ENCODE measurements at places on chromosomes 6 and 20.
A peak's percentile ranks its signal among the peaks of the same experiment; 100 is the strongest.

DNA sequence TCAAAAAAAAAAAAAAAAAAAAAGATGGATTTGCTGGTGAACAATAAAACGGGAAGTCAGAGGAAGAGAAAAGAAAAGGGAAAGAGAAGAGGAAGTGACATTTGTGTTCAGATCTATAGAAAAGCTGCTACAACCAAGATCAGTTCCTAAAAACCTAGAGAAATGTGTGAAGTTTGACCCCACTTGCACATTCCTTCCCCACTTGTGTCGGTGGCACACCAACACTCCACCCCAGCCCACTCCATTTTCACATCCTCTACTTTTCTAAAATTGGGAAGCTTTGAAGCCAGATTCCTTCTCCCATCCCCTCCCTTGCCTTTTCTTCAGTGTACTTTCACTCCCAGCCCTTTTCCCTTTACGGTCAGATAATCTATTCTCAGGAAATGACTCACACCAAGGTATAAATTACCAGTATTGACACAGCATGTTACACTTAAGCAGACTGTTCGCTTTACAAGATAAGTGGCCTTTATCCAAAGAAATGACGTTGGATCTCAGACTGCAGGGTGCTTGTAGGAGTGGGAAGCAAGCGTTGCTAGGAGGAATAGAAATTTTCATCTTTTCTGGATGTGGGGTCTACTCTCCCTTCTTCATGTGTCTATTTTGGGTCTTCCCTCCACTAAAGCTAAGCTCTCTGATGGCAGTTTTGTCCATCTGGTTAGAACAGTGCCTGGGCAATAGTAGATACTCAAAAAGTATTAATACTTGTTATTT, 92.5 kb upstream of the ADGRF1 start:
- no peak for DNase-seq

- DNase-seq, result no peak
These were observed 52.1 kb downstream of the TMEM200A start for GRCh38 chr6:130417951-130418350.

GRCh38 chr6:111417946-111418345, 65.1 kb downstream of the REV3L start:
- no peak for DNase-seq

- DNase-seq, result no peak
These were observed 155.5 kb upstream of the AKAP12 start for GRCh38 chr6:151084275-151084674.

DNA sequence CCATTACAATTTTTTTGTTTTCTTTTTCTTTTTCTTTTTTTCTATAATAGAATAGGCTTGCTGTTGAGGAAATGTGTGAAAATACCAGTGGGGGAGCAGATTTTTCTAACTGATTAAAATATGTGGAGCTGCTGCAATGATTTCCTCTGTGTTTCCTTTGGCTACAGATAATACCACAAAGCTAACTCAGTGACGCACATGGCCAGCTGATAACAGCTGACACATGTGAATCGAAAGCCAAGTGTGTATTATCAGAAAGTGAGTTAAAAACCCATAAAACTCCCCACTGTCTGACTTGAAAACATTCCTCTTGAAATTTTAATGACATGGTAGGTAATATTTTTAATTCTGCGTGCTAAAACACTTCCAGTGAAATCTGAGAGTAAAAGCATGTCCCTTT, 70.8 kb upstream of the AHI1 start:
- no peak for DNase-seq

DNA sequence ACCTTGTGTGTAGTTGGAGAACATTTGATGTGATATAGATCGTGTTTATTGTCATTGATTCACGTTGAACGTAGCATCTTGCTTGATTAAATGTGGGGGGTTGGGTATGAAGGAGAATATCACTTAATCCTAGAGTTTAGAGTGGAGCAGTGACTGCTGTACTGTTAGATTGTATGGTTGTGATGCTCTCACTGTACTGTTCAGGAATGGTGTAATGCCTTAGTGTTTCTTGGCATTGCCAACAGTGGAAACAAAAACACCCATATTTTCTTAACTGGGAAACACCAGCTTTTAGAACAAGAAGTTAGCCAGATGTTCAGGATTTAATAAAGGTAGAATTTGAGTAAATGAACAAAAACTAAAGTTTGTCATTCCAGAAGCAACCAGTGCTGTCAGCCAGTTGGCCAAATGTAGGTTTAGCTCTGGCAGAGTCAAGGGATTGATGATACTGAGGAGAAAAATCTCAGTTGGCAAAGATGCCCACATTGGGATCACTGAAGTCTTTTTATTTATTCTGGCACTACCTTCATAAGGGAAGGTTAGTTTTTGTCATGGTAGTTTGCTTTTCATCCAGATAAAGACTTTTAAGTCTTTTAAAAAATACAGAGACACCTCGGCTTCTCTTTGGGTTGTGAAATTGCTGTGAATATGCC, 129.9 kb downstream of the JARID2 start:
- DNase-seq, result no peak

DNA sequence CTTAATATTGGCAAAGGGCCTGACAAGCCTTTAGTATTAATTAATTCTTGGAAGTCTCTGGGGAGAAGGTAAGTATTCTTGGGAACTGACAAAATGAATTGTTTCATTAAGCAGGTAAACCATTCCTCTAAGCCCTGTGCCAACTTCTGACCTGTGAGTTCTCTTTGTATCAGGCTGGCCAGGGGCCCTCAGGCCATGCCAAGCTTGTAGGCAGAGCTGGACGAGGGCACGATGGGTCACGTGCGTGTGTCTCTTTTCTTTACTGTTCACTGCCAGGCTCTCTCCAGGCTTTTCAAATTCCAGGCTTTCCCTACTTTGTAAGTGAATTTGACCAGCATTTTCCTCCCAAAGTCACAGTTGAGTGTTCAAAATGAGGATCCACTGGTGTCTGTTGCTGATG, 112.4 kb downstream of the NRN1 start:
- DNase-seq, result no peak

DNA sequence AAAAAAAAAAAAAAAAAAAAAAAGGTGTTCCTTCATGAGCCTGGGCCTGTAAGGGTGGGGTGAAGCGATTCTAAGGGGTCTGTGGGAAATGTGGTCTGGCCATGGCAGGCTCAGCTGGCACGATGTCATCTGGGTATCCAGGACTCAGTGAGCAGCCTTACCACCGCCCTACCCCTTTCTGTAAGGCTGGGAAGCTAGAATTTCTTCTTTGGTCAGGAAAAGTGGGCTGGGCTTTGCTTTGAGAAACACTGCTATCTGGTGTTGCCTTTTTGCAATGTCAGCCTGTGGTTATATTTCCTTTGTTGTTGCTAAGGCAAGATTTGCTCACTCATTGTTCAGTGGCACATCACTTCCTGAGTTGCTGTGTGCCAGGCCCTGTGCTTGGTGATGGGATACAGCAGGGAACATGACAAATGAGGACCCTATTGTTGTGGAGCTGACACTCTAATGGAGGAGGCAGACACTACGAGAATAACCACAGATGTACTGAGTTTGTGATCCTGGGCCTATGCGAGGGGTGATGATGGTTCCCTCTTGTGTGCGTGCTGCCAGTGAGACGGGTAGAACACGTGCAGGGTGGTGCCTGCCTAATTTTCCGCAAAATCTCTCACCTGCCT, 45.9 kb upstream of the ZNFX1 start:
- DNase-seq, result no peak

DNA sequence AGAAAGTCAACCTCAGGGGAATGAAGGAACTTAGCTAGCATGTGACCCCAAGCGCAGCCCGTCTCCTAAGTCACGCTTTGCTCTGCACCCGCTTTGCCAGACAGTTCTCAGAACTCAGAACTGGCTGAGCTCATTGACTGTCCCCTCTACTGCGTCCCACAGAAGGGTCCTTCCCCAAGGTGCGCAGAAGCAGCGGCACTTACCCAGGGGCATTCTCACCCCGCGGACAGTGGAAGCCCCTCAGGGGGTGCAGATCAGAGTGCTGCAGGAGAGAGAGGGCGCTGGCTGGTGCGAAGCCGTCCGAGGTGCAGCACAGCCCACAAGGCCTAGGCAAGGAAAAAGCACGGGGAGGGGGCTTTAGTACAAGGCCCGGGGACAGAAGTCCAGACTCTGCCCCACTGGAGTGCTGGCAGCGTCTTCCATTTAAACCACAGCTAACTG, 807 bp downstream of the SNHG17 start:
- DNase-seq, result peak; percentile 24

DNA sequence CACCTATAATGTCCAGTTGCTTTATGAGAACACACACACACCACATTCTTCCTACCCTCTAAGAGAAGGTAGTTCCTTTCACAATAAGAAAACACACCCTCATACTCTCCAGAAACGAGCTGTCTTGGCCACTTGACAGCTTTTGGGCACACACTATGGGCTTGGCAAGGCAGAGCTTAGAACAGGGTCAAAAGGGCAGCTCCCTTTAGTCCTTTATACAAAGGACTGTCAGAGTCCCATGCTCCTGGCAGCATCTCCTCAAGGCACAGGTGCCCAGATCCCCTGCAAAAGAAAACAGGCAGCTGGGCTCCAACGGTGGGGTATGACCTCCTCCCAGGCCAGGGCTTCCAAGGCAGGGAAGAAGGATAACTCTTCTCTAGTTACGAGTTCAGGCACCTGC, 4.9 kb upstream of the LYRM2 start:
- DNase-seq, result no peak

DNA sequence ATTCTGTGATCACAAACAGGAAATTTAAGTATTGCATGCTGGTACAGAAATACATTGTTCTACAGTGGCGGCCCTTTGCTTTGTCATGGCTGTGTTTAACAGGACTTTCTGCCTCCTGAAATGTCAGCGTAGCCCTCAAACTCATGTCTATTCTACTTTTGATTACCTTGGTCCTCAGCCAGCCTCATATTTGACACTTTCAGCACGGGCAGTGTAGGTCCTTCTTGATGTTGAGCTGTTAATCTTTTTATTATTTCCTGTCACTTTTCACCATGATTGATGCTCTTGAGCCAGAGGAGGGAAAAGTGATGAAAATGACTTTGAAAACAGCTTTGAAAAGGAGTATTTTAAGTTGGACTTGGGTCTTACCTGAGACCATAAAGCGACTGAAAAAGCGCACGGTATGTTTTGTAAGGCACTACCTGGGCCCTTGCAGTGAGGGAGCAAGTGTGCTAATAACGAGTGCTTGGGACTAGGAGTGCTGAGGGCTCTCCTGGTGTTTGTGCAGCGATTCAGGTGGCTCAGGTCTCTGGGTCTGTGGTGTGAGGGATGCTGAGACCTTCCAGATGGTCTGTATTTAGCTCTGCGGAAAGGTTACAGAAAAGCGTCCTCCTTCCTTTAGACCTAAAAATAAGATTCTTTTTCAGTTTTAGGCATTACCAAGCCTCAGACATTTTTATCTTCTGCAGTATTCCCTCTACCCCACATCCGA, 45.2 kb upstream of the RREB1 start:
- no peak for DNase-seq

GRCh38 chr20:36110994-36111393, 43.5 kb upstream of the EPB41L1 start:
- DNase-seq, result no peak

GRCh38 chr6:146335336-146335735, 208.3 kb upstream of the RAB32 start:
- no peak for DNase-seq

GRCh38 chr6:156777577-156778453, 637 bp downstream of the ARID1B start:
- peak; percentile 53 for DNase-seq

GRCh38 chr6:142009647-142010046, 123.1 kb upstream of the GJE1 start:
- no peak for DNase-seq

DNA sequence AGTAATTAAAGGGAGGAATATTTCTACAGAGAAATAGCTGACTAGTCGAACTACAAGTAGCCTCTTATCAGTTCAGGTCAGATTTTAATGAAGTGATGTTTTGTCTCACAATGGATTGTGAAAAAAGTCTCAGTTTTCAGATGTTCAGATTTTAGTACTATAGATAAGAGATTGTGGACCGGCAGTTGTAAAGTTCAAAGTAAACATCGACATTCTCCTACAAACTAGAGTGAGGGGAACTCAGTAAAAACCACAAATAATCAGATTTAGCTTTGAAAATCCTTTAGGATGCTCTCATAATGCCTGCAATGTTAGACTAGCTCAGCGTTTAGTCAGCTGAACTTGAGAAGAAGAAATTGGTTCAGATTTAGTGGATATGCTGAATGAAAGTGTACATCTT, 39.9 kb downstream of the RCAN2 start:
- DNase-seq, result no peak

DNA sequence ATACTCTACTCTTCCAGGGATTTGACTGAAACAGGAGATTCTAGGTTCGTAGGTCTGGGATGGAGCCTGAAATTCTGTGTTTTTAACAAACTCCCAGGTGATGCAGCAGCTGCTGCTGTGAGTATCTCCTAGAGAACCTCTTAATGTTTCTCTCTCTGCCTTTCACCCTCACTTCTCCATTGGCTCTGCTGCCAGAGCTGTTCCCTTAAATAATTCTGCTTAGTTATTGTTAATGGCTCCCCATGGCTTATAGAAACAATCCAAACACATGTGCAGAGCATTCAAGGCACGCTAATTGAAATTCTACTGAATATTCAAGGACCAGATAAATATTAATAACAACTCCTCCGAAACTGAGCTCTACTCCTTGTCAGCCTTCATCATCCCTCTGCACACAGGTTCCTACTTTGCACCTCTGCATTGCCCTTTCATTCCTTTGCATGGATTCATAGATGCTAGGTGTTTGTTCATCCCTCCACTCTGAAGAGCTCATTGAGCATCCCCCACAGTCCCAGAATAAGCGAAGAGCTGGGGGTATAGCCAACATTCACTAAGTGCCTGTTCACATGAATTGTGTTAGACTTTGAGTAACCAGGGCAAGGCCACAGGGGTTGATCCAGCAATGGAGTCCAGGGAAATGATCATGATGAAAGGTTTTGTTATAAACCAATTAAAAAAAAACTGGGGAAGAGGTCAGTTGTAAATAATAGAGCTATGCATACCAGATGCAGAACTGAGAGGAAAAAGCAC, 488.4 kb upstream of the JAG1 start:
- DNase-seq, result no peak

- no peak for DNase-seq
These were observed 673.1 kb downstream of the HTR1B start for GRCh38 chr6:76790045-76790796.

- no peak for DNase-seq
These were observed 12.8 kb upstream of the ZNFX1 start for GRCh38 chr20:49290608-49291191.

DNA sequence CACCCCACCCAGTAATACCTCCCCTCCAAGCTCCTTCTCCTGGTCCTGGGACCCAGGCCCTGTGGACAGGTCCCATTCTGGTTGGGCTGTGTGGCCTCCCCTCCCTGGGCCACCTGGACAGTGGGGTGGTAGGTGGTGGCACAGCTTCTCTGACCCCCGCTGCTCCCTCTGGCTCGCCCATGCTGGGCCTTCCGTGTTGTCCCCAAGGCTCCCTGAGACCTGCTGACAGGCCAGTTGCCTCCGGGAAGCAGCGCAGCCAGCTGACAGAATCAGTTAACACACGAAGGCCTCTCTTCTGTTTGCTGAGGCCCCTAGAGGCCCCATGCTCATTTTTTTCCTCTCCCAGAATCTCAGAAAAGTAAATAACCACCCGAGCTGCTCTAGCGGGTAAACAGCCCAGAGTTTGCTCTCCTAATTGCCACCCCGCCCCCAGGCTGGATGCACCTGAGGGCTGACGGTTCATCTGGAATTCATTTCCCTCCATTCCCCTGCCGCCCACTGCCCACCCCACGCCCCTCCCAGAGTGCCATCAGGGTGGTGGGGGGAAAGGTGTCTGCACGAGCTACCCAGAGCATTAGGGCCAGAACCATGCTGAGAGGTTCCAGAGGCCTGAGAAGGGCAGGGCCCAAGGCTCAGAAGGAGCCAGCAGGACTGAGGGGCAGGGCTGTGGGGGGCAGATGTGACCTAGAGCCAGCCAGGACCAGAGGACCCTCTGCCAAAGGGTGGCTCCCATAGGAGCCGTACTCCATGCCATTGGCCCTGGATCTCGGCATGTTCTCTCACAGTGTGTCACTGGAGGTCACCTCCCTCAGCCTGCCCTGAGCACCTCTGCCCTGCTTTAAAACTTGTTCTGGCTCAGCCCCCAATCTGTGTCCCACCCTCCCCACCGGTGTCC, 157.5 kb downstream of the GRM4 start:
- DNase-seq, result no peak
